Stimulated activated CD4-positive, alpha-beta T cell treated with anti-CD3 and anti-CD28 coated beads, Interleukin-1b, Interleukin-23, amount 100 ng/mL, for 1 hour (primary cell): ENCODE measurements at places on chromosomes 12 and 14.

GRCh38 chr12:130163461-130164215 lies 1.4 kb downstream of the FZD10 start:
- no peak for DNase-seq

DNA sequence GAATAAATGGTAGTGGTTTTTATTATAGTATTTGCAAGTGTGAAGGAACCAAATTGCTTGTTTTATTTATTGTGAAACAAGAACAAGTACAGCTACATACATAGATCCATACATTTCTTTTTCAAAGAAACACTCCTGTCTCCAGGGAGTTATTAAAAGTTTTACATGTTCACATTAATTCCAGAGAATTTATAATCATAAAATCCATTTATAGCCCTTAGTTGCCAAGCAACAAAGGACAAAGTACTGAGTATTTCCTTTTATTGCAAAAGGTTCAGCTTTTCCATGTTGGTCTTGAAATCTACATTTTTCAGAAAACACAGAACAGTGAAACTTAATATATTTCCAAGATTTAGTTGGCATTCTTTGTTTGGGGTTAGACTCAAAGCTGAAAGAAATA lies 9.5 kb downstream of the MYRFL start:
- no peak for DNase-seq

GRCh38 chr12:48781750-48782456 lies 7.0 kb downstream of the ADCY6 start:
- no peak for DNase-seq

GRCh38 chr14:28690029-28690692 lies 76.4 kb upstream of the FOXG1 start:
- DNase-seq, result no peak

- DNase-seq, result no peak
Measured at GRCh38 chr12:104315326-104316224, 12.0 kb downstream of the EID3 start.
